IMR-90 (cell line): ENCODE measurements at places on chromosomes 5 and 9. TPM values are rescaled to one million over a fixed set of nuclear protein-coding genes. Genes with fewer than 3 reads are reported as not detected.

Gene CENPH
- 3.8 and 10.8 TPM in 2 replicates for total RNA-seq

DNA sequence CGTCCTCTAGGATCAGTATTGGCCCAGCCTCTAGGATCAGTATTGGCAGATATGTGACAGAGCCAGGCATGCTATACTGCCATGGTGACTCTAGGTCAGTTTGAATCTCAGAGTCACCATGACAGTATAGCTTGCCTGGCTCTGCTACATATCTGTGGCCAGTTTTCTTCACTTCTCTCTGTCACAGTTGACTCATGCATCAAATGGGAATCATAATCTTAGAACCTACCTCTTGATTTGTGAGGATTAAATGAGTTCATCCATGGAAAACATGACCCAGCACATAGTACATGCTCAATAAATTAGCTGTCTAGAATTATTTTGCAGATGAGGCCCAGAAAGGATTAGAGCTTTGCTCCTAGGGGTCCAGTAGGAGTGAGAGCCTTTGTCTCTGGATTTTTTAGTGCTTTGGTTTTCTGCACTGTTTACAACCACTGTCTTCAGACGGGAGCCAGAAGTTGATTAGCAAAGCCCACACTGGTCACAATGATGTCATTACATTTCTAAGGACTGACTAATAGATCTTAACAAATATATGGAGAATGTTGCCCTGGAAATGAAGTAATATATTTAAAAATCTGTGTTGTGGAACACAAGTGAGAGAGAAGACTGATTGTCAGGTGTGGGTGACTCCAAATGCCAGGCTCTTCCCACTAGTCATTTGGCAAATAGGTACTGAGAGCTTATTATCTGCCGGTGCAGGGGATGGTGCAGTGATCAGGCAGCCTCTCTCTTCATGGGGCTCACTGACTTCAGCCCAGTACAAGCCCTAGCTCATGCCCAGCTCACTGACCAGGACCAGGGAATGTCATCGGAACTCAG lies 76.0 kb downstream of the COL15A1 start:
- peak; percentile 99 for DNase-seq

Gene SUSD3
- 0.28 and 0.54 TPM in 2 replicates for total RNA-seq

Gene NR4A3
- total RNA-seq: 0.54 and 1.9 TPM in 2 replicates

DNA sequence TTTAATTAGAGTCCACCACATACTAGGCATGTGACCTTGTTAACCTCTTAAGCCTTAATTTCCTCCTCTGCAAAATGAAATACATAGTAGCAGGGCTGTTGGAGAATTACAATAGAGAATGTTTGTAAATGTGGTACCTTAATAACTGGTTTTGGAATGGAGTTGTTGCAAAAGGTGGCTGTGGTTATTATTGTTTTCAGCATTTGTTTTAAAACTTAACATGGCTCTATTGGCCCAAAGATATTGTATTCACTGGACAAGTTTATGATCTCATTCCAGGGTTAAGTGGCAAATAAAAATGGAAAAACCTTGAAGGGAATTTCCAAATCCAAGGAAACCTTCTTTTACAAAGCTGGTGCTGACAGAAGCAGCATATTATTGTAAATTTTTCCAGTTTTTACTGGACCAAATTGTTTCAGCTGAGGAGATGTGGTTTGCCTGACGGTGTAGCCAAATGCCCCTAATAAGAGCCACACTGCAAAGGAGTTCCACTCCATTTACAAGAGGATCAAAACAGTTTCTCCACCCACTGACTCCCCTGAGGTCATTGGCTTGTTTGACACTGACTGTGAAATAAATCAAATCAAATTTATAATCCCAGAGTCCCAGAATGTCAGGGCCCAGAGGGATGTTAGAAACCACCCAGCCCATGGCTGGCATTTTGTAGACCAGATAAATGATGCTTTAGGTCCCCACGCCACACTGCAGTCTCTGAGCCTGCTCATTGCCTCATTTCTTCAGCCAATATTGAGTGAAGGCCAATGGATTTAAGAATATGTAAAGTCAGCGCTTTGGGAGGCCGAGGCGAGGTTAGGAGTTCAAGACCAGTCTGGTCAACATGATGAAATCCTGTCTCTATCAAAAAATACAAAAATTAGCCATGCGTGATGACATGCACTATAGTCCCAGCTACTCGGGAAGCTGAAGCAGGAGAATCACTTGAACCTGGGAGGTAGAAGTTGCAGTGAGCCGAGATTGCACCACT lies 45.2 kb downstream of the ADRA1B start:
- DNase-seq: no peak

DNA sequence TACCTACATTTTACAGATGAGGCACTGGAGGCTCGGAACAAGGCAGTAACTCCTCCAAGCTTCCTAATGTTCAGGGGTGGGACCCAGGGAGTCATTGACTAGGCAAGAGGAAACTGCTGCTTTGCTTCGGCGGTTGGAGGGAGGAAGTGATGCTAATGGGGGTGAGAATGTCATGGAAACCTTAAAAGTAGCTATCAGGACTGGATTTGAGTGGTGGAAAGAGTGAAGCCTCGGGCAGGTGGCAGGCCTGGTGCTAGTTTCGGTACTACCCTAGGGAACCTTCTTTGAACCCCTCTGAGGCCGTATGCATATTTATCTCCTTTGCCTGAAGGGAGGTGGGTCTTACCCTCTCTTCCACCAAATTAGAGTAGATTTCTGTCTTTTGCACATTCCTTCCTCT lies 1.6 kb downstream of the BSPRY start:
- DNase-seq: no peak

Gene AK8
- total RNA-seq: under 0.01 TPM in 2 replicates

Gene FYB1
- not detected in 2 replicates for total RNA-seq

- no peak for DNase-seq
These were observed 69.3 kb upstream of the EGFLAM start for GRCh38 chr5:38189081-38189504.

Gene KIAA1958
- total RNA-seq: 1.4 and 1.8 TPM in 2 replicates

DNA sequence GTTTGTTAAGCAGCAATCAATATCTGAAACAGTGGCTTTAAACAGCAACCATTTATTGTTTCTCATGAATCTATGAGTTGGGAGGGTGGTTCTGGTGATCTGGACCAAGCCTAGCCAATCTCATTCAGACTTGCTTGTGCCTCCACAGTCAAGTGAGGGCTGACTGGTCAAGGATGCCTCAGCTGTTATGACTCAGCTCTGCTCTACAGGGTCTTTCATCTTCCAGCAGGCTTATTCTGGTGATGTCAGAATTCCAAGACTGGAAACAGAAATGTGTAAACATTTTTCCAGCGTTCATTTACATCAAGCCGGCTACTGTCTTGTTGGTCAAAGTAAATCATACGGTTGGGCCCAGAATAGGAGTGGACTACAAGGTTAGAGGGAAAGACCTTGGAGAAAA lies 2.5 kb upstream of the PIP5K1B start:
- DNase-seq: peak; percentile 11

Gene DBH
- total RNA-seq: not detected in 2 replicates

GRCh38 chr5:97266576-97266975 lies 83.5 kb upstream of the RIOK2 start:
- peak; percentile 6 for DNase-seq

DNA sequence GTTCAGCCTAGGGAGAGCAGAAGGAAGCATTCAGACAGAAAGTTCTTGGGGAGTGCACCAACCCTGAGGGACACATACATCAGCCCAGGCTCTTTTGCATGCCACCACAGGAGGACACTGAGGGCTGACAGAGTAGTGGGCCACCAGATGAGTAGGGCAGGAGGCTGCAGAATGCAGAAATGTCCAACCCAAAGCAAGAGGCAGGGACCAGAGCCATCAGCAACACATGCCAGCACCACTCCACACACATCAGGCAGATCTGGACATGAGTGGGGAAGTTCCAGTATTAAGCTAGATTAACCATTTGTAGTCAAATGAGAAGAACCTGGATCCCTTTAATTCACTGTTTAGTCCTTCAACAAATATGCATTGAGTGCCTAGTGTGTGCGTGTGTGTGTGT lies 35.7 kb upstream of the OTULINL start:
- no peak for DNase-seq

Gene GGTA1
- not detected in 2 replicates for total RNA-seq

GRCh38 chr9:101365181-101365580 lies 19.6 kb downstream of the BAAT start:
- peak; percentile 25 for DNase-seq

- DNase-seq: peak; percentile 55
These were observed 293.4 kb upstream of the PTGER4 start for GRCh38 chr5:40386289-40386688.

GRCh38 chr5:123209502-123210027 lies 120.5 kb downstream of the PRDM6 start:
- DNase-seq: peak; percentile 96

DNA sequence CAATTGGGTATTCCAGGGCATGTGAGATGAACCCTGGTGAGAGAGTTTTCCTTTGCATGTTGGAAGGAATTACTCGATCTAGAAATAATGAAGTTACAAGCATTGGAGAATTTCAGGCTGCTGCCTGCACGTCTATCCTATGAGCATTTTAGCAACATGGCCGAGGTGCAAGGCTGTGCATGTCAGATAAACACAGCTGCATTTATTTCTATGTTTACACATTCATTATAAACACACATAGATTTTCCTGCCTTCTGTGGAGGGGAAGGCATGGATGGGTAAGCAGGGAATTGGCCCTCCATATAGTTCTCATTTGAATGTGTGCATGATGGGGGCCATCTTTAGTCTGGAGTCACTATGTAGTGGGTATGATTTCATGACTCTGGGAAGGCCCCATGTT lies 42.3 kb downstream of the AOPEP start:
- DNase-seq: peak; percentile 53

DNA sequence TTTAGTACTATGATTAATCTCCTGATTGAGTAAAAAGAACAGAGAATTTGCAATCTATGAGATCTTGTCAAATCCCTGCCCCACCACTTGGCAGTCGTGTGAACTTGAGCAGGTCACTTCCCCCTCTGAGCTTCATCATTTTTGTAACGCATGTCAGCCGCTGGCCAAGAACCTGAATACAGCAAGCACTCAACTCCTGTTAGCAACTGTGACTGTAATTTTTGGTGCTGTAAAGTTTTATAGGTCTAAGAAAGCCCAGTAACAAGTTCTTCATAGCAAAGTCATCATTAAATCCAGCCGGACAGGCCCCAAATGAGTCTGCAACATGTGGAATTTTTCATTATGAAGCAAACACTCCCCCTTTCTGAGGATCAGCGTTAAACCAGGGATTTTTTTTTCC lies 49.4 kb downstream of the DRD1 start:
- DNase-seq: no peak

Gene MYOZ3
- under 0.01 TPM in 2 replicates for total RNA-seq

Gene CCDC192
- total RNA-seq: not detected in 2 replicates

Gene ACOT12
- total RNA-seq: not detected in 2 replicates

Gene PCDHGC4
- total RNA-seq: 1.1 and 1.6 TPM in 2 replicates

DNA sequence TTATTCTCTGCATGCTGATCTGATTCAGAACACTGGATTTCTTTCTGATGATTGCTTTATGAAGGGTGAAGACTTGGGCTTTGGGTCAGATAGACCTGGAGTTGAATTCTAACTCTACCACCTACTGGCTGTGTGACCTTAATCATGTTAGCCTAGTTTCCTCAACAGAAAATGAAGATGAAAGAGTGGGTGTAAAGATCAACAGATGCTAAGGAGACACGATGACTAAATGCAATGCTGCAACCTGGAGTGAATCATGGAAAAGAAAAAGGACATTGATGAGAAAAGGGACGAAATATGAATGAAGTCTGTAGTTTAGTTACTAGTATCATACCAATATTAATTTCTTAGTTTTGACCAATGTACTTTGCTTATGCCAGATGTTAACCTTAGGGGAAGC lies 27.8 kb upstream of the DENND1A start:
- DNase-seq: no peak

- peak; percentile 35 for DNase-seq
These were observed 264.3 kb downstream of the ARRDC3 start for GRCh38 chr5:91118796-91119195.

DNA sequence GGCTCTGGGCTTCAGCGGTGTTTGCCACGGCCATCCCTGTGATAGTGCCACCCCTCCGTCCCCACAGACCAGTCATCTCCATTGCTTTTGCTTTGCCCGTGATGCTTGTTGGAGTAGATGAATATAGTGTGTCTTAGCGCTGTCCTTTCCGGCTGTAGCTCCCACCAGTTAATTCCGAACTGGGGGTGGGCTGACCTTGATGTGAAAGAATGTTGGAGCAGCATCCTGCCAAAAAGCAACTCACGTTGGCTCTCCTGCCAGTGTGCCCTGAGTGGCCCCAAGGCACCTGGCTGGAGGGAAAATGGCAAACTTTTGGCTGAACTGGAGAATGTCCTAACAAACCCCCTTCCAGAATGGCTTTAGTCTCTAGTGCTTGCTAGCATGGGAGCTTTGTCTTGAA lies 20.0 kb downstream of the CLTA start:
- no peak for DNase-seq

Gene TMEM167A
- 34.6 and 95.8 TPM in 2 replicates for total RNA-seq

Gene LRRC70
- total RNA-seq: 0.36 and 0.83 TPM in 2 replicates

GRCh38 chr5:16854351-16854750 lies 81.7 kb downstream of the MYO10 start:
- no peak for DNase-seq

Gene UBE2D2
- 35.7 and 56.7 TPM in 2 replicates for total RNA-seq

DNA sequence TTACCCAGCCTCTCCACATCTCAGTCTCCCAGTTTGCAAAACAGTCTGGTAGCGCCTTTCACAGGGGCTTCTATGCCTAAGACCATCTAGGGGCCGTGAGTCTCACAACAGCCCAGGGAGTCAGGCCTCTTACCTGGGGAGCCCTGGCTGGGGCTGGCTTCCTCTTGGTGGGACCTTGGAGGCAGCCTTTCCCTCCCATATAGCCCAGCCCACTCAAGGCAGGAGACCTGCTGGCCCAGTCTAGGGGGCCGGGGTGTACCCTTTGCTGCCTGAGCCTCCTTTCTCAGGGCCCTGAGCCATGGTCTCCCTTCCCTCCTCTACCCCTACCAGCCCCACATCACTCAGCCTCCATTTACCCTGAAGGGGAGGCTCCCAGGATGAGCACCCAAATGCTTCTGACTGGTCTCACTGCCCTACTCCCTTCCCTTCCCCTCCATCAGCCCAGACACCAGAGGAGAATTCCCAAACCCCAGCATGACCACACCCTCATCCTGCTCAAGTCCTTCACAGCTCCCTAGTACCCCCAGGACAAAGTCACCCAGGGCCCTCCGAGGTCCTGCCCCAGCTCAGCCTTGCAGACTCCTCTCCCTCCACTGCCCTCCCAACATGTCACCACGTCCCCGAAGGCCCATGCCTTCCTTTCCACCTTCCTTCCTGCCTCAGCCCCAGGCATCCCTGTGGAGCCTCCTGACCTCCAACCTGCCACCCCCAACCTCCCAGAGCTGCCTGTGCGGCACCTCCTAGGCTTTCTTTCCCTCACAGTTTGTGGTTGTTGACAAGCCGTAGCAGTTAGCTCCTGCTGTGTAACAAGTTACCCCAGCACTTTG lies 55.3 kb downstream of the BARX1 start:
- DNase-seq: no peak

Gene SEC61B
- total RNA-seq: 180 and 184 TPM in 2 replicates

DNA sequence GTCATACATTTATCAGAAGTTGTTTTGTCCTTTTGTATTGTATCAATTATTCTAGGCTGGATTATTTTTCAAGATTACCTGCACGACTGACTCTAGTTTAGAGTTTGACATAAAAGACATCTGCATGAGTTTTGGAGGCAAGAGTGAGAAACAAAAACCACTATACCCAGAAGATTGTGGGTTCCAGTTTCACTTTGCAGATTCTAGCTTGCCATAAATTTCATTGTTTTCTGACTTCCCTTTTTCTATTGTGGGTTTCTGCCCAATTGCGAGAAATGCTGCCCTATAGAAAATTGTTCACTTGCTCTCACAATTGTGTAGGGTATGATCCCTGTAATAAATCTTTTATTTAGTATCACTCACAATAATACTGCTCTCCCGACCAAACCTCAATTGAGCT lies 1043.4 kb upstream of the CDH10 start:
- no peak for DNase-seq

- peak; percentile 83 for DNase-seq
These were observed 23.5 kb upstream of the ALDOB start for GRCh38 chr9:101458963-101459631.

Gene ANXA2R
- 1.3 and 1.4 TPM in 2 replicates for total RNA-seq

GRCh38 chr5:55188656-55189540 lies 15.9 kb upstream of the CDC20B start:
- no peak for DNase-seq
